ENCODE measurements at places on chromosomes 6 and 20. TPM values are rescaled to one million over a fixed set of nuclear protein-coding genes. Genes with fewer than 3 reads are reported as not detected.

The LRFN2 gene
- 3.0 TPM for total RNA-seq

The TPD52L1 gene
- total RNA-seq = not detected

The PTCHD4 gene
- total RNA-seq = not detected

DNA sequence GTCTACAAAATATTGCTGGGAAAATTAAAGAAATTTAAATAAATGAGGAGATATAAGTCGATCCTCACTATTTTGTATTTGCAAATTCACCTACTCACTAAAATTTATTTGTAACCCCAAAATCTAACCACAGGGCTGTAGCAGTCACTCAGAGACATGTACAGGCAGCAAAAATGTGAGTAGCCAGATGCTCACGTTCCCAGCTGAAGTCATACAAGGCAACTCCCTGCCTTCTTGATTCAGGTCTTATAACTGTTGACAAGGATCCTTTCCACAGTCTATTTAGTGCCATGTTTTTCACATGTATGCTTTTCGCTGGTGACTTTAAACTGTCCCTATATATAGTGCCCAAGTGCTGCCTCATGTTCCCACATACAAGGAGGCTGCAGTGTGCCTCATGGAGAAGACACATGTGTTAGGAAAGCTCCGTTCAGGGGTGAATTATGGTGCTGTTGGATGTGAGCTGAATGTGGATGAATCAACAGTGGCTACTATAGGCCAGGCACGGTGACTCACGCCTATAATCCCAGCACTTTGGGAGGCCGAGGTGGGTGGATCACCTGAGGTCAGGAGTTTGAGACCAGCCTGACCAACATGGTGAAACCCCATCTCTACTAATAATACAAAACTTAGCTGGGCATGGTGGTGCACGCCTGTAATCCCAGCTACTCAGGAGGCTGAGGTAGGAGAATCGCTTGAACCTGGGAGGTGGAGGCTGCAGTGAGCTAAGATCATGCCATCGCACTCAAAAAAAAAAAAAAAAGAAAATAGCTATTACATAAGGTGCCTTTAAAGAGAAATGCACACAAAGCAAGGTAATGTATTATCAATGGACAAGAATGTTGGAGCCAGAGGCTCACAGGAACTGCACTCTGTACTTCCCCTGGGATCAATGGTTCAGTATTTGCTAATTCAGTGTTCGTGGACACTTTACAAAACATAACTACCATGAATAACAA is 55.3 kb downstream of the STK35 start:
- no peaks in the 10 kb centered on the region for H3K27me3 ChIP-seq
- no peak overlapping the region for H3K27ac ChIP-seq
- no peak for DNase-seq

GRCh38 chr20:17077030-17077429 is 149.8 kb upstream of the PCSK2 start:
- H3K4me3 ChIP-seq = no peak overlapping the region
- no peak for DNase-seq
- no peak overlapping the region for H3K27ac ChIP-seq
- H3K36me3 ChIP-seq = no peaks in the 10 kb centered on the region
- H3K27me3 ChIP-seq = no peaks in the 10 kb centered on the region
- no peaks in the 10 kb centered on the region for H3K4me1 ChIP-seq

All from natural killer cell (primary cell).